ENCODE measurements at places on chromosomes 5 and 9.

GRCh38 chr5:35313291-35313690 lies 83.0 kb upstream of the PRLR start:
- peak; percentile 61 for DNase-seq

GRCh38 chr9:91001146-91001611 lies 199.6 kb downstream of the SYK start:
- DNase-seq: peak; percentile 13

GRCh38 chr5:77102549-77102948 lies 15.5 kb upstream of the ZBED3 start:
- no peak for DNase-seq

DNA sequence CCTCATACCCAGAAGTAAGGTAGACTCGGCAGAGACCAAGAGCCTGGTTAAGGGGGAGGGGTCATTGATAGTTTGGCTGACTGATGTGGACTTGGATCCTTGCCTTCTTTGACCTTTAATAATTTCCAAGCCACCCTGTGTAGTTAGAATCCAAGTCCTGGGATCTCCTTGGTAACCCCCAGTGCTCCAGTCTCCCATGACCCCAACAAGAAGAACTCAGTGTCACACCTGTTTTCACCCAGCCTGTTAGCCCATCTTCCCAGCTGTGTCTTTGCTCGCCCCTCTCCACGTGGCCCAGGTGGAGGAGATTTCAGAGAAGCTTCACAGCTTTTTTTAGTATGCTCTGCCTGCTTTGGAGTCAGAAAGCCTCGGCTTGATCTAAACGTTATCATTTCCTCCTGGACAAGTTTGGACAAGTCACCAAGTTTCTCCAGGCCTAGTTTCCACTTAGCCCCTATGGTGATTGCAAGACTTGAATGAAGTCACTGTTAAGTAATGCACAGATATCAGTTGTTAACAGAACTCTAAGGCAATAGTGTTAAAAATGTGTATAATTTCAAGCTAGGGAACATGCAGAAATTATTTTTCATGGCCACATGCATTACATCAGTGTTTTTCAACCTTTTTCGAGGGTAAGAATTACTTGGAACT lies 170.0 kb downstream of the TMEM38B start:
- DNase-seq: no peak

DNA sequence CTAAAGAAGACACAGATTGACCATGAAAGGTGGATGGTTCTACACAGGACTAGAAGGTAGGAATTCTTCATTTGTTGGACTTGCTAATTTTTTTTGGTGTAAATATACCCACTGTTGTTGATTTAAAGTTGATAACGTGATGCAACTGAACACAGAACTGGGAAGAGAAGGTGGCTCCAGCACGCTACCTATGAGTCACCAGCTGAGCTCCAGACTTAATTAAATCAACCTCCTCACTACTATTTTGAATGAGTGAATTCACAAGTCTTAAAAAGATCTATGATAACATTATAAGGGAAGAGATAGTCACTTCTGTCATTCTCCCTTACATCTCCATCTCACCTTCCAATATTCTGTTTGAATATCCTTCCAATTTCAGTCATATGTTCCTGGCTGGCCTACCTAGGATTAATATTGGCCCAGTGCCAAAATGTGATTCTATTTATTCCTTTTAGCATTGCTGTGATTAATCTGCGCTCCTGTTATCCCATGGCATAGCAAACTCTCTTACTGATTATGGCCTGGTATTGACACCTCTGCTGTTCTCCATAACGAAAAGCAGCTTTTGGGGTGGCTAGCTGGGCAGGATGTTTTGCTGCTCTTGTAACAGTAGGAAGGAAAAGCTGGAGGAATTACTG lies 135.9 kb upstream of the CCDC152 start:
- DNase-seq: no peak

- peak; percentile 97 for DNase-seq
These were observed 312.9 kb downstream of the ADGRV1 start for GRCh38 chr5:90871391-90871991.

Measured in inflammatory macrophage treated with lipopolysaccharide for 4 hours (primary cell).